ENCODE measurements at places on chromosomes 13 and 19.
A peak's percentile ranks its signal among the peaks of the same experiment; 100 is the strongest.

DNA sequence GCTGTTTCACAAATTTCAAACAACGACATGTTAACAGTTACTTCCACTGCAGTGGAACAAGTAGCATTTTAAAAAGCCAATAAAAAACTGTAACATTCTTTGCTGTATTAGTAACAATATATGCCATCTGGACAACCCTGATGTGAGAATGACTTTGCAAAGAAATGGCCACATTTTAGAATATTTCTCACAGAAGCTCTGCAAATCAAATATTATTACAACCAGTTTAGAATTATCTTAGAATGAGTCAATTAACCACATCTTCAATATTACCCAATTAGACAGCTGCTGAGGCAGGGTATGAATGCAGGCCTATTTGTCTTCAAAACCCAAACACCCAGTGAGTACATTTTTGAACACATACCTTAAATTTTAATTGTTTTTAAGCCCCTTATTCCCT, 3.2 kb downstream of the ZNF699 start:
- DNase-seq = no peak

GRCh38 chr13:26760832-26761582, 421 bp upstream of the GPR12 start:
- no peak for DNase-seq

DNA sequence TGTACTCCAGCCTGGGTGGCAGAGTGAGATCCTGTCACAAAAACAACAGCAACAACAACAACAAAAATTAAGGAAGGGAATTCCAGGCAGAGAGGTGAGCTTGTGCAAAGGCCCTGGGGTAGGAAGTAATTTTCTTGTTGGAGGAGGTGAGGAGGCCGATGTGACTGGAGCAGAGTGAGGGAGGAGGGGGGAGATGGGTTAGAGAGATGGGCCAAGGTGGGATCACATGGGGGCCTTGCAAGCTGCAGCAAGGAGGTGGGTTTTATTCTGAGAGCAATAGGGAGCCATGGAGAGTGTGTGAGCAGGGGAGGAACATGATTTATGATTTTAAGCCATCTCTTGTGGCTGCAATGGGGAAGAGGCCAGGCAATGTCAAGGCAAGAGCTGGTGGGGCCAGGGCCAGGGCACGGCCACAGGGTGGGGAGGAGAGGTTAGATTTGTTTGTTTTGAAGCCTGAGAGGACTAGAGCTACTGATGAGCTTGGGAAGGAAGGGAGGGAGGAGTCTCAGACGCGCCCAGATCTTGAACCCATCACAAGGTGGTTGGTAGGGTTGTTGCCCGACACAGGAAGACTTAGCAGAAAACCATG, 12.5 kb upstream of the COMP start:
- DNase-seq = no peak

DNA sequence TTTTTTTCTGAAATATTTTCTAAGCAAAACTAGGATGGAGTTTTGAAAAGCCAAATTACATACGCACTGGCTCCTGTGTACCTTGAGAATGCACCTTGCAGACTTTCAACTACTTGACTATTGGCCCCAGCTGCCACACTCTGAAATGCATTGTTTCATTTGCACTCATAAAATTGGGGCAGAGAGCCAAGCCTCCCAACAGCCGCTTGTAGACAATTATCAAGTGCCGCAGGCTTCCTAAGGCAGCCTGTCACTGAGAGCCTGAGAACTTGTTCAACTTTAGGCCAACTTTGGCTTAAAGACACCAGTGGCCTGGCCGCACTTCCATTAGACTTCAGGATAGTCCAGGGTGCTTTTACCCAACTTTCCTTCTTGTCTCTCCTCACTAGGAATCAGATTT, 115.7 kb upstream of the STARD13 start:
- no peak for DNase-seq

GRCh38 chr13:99383946-99384345, 76.7 kb upstream of the GPR183 start:
- DNase-seq = no peak

DNA sequence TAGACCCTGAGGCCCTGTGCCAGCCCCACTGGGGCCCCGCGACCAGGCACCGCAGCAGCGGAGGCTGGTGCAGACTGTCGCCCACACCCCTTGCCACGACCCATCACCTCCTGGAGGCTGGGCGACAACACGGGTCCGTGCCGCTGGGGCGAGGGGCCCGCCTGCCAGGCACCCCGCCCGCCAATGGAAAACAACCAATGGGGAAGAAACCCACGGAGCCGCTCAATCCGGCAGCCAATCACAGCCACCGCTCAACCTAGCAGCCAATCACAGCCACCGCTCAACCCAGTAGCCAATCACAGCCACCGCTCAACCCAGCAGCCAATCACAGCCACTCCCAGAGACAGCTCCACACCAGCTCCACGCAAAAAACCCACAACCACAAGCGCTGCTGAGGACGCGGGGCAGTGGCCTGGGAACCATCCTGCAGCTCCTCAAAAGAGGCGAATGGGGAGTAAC, 29.7 kb downstream of the GPX4 start:
- DNase-seq = peak; percentile 92

DNA sequence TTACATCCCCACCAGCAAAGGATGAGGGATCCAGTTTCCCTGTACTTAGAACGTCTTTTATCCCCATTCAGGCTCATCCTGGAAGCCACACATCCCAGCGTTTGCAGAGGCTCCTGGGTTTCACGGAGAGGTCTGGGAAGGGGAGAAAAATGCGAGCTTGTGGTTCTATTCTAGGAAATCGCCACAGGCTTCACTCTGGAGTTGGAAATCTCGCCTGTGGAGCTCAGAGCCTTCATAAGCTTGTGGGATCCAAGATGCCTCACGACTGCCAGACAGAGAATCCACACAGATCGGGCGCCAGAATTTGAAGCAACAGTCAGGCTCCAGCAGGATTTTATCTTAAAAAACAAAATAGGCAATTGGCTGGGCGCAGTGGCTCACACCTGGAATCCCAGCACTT, 157.9 kb downstream of the PTPRS start:
- no peak for DNase-seq

GRCh38 chr13:110486061-110486715, 75.3 kb downstream of the RAB20 start:
- DNase-seq = no peak

DNA sequence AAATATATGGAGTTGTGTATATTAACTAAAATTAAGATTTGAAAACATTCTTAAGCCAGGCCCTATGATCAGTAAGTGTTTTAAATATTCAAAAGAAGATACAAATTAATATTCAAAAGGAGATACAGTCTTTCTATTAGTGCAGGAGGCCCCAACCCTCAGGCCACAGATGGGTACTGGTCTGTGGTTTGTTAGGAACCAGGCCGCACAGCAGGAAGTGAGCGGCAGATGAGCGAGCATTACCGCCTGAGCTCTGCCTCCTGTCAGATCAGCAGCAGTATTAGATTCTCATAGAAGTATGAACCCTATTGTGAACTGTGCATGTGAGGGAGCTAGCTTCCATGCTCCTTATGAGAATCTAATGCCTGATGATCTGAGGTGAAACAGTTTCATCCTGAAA, 232.9 kb downstream of the FOXO1 start:
- peak; percentile 78 for DNase-seq

DNA sequence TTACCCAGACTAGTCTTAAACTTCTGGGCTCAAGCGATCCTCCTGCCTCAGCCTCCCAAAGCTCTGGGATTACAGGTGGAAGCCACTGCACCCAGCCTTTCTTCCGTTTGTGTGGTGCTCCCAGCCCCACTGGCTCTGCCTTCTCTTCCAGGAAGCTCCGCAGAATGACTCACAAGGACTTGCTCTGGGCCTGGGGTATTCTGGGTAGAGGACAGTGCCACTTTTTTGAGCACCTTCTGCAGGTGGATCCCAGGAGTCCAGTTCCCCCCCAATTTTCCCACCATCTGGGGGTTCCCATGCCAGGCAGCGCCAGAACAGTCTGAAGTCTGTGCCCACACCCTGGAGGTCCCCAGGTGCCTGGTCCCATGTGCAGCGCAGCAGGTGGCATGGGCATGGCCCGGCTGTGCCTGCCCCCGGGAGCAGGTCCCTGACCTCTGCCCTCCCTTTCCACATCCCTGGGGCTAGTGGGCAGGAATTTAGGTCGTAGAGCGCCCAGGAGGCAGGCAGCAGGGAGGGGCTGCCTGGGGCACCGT, 1.6 kb downstream of the REEP6 start:
- DNase-seq = no peak

- DNase-seq = no peak
Observed at GRCh38 chr19:34731019-34731829, 2.8 kb upstream of the ZNF181 start.

GRCh38 chr13:32209652-32210051, 105.5 kb downstream of the ZAR1L start:
- no peak for DNase-seq

DNA sequence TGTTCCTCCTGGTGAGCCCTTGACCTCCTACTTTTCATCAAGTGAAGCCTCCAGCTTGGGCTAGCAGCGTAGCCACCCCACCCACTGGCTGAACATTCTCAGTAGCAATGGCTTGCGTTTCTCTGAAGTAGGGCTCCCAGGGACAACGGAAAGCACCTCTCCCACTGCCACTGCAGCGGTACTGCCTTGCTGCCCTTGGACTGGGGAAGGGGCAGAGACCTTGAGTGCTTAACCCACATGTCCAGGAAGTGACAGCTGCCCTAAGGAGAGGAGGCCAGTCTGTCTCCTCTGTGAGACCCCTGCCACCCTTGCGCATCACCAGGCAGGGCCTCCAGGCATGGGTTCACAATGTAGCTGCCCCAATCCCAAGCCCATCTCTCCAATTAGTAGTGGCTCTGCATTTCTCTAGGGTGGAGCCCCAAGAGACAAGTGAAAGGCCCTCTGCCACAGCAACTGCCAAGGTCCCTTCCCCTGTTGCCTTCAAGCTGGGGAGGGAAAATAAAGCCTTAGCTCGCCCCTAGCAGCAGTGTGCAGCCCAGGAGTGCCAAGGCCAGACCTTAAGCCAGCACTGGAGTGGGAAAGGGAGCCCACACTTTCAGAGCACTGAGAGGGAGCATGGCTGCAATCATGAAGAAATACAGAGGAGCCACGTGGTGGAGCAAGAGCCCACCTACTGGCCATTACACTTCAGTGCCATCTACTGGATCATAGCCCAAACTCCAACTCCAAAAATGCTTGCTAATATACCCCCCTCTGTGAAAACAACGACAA, 175.9 kb upstream of the TRPC4 start:
- no peak for DNase-seq

DNA sequence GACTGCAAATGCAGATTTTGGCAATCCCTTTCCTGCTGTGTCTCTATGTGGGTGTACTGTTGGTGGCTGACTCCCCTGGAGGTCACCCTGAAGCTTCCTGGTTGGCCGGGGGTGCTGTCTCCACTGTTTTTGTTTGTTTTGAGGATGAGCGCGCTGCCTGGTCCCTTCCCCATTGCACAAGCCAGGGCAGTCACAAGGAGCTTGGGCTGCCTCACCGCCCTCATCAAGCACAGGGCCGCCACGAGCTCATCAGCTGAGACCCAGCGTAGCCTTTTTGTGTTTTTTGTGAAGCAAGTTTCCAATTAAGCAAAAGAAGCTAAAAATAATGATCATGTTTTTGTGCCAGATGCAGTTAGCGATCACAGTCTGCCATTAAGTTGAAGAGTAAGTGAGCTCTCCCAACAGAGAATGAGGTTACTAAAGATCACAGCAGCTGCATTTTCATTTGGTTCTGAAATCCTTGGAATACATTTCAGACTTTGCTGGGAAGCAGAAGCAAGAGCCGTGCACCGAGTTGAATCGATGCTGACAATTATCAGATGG, 57.8 kb downstream of the GGACT start:
- no peak for DNase-seq

Data from activated effector memory CD4-positive, alpha-beta T cell treated with anti-CD3 and anti-CD28 coated beads, Interleukin-2, amount 50 U/mL, for 16 hours (primary cell).